Sigmoid colon (tissue), 7 donors: ENCODE measurements at places on chromosomes 7 and 10. TPM values are rescaled to one million over a fixed set of nuclear protein-coding genes. Genes with fewer than 3 reads are reported as not detected.

MSMB gene
- not detected for total RNA-seq

SH2B2 gene
- 10.5 TPM for total RNA-seq

PRTFDC1 gene
- 13.2 TPM for total RNA-seq

SFRP5 gene
- 9.9 TPM for total RNA-seq

MMP21 gene
- not detected for total RNA-seq

KCNMA1 gene
- total RNA-seq, result 427 TPM

HERPUD2 gene
- total RNA-seq, result 40.7 TPM

EXOC6 gene
- total RNA-seq, result 18.2 TPM

LRRC61 gene
- 10.3 TPM for total RNA-seq
